Activated CD4-positive, alpha-beta memory T cell treated with anti-CD3 and anti-CD28 coated beads for 36 hours (primary cell): ENCODE measurements at places on chromosomes 11 and 22. TPM values are rescaled to one million over a fixed set of nuclear protein-coding genes. Genes with fewer than 3 reads are reported as not detected.

GRCh38 chr22:40628354-40629042 lies 8.0 kb downstream of the MRTFA start:
- H3K4me1 ChIP-seq: peaks cover 55% of the 10 kb centered on the region
- no peaks in the 10 kb centered on the region for H3K27me3 ChIP-seq
- no peak overlapping the region for H3K4me3 ChIP-seq
- H3K27ac ChIP-seq: peak overlapping the region; percentile 59

- H3K4me1 ChIP-seq: no peaks in the 10 kb centered on the region
- H3K27ac ChIP-seq: no peak overlapping the region
- peaks cover 17% of the 10 kb centered on the region for H3K27me3 ChIP-seq
- no peak for DNase-seq
These were observed 47.2 kb downstream of the PIWIL3 start for GRCh38 chr22:24727218-24727851.

DNA sequence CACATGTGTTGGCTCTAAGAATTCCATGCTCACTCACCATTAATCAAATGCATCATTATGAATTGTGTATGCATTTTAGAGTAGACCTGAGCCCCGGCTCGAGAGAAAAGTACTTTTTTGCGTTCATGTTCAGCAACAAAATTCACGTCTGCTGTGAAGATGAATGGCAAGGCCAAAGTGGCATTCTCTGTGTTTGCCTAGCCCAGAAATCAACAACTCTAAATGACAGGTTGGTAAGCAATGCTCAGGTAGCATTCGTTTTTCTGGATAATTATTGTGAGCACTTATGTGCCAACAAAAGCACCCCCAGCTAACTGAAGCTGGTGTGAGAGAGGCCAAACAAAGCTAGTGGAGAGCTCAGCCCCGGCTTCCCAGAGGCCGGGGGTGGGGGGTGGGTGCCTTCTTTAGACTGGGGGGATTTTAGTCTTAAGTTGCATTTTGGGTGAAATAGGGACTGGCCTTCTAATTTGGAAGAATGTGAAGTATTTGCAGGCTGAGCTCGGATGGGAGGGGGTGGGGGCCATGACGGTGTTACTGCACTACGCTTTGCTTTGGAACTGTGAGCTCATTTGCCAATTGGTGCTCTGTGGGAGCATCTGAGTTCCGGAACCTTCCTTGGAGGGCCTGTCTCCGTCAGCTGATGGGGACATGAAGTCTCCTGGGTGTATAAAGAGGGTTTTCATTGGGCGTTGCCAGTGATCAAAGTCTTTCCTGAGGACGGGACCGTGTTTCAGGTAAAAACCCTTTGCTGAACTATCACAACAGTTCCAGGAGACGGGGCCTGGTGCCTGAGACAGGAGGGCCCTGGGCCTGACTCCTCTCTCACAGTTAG lies 29.0 kb upstream of the ALX4 start:
- H3K27ac ChIP-seq: no peak overlapping the region
- H3K4me3 ChIP-seq: no peak overlapping the region
- no peak for DNase-seq
- H3K4me1 ChIP-seq: no peaks in the 10 kb centered on the region
- H3K27me3 ChIP-seq: peaks cover 36% of the 10 kb centered on the region

GRCh38 chr11:112617977-112618826 lies 343.0 kb upstream of the NCAM1 start:
- H3K4me3 ChIP-seq: no peak overlapping the region
- H3K36me3 ChIP-seq: no peaks in the 10 kb centered on the region
- H3K27me3 ChIP-seq: peaks cover 4% of the 10 kb centered on the region
- DNase-seq: no peak

- no peaks in the 10 kb centered on the region for H3K27me3 ChIP-seq
- no peak overlapping the region for H3K27ac ChIP-seq
- no peaks in the 10 kb centered on the region for H3K4me1 ChIP-seq
These were observed 87.4 kb downstream of the DLG2 start for GRCh38 chr11:85539740-85540139.

GRCh38 chr11:17217401-17217800 lies 9.6 kb upstream of the PIK3C2A start:
- peaks cover 6% of the 10 kb centered on the region for H3K27me3 ChIP-seq
- no peak overlapping the region for H3K27ac ChIP-seq
- DNase-seq: no peak
- H3K4me1 ChIP-seq: no peaks in the 10 kb centered on the region

TRPM5 gene
- not detected for total RNA-seq

MPPED2 gene
- not detected for total RNA-seq

FAM180B gene
- total RNA-seq: not detected
